ENCODE measurements at places on chromosomes 2 and 18. TPM values are rescaled to one million over a fixed set of nuclear protein-coding genes. Genes with fewer than 3 reads are reported as not detected.

DNA sequence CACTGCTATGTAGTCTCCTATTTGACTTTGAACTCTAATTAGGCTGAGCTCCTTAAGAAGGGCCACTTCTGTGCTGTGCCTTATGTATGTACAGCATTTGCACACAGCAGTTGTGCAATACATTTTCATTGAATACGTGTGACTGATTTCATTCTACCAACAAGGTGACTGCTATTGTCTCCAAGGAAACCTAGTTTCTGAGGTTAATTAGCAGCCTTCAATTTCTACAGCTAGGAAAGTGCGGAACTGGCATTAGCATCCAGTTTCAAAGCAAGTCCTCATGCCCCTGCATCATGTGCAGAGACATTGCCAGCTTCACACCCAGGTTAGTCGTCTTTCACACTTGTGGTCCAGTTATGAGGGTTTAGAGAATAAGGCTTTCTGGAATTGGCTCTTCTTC, 58.6 kb downstream of the NCK2 start:
- no peak for DNase-seq
- no peak overlapping the region for H3K4me3 ChIP-seq
- H3K36me3 ChIP-seq, result no peaks in the 10 kb centered on the region
- H3K27me3 ChIP-seq, result no peaks in the 10 kb centered on the region
- no peak overlapping the region for H3K27ac ChIP-seq

GRCh38 chr18:64407606-64408005, 258.7 kb upstream of the LINC00305 start:
- no peaks in the 10 kb centered on the region for H3K27me3 ChIP-seq
- no peak overlapping the region for H3K4me3 ChIP-seq
- H3K27ac ChIP-seq, result no peak overlapping the region

GRCh38 chr2:64168756-64169155, 24.5 kb upstream of the PELI1 start:
- no peaks in the 10 kb centered on the region for H3K27me3 ChIP-seq
- DNase-seq, result no peak
- no peak overlapping the region for H3K27ac ChIP-seq
- no peaks in the 10 kb centered on the region for H3K36me3 ChIP-seq

- no peak for DNase-seq
- no peaks in the 10 kb centered on the region for H3K27me3 ChIP-seq
- H3K4me3 ChIP-seq, result no peak overlapping the region
Measured at GRCh38 chr2:188238386-188238785, 53.3 kb upstream of the GULP1 start.

Gene FAHD2A
- 28.9 TPM for total RNA-seq

Gene STARD6
- not detected for total RNA-seq
